ENCODE measurements at places on chromosomes 2 and 18. TPM values are rescaled to one million over a fixed set of nuclear protein-coding genes. Genes with fewer than 3 reads are reported as not detected.

Gene B4GALT6
- 3.8 TPM for total RNA-seq

- H3K4me3 ChIP-seq: no peak overlapping the region
- H3K27me3 ChIP-seq: peaks cover 4% of the 10 kb centered on the region
- H3K4me1 ChIP-seq: no peaks in the 10 kb centered on the region
- H3K27ac ChIP-seq: no peak overlapping the region
- DNase-seq: no peak
These were observed 136.0 kb upstream of the ZSWIM2 start for GRCh38 chr2:186984966-186985365.

Gene CREG2
- total RNA-seq: 0.18 TPM

DNA sequence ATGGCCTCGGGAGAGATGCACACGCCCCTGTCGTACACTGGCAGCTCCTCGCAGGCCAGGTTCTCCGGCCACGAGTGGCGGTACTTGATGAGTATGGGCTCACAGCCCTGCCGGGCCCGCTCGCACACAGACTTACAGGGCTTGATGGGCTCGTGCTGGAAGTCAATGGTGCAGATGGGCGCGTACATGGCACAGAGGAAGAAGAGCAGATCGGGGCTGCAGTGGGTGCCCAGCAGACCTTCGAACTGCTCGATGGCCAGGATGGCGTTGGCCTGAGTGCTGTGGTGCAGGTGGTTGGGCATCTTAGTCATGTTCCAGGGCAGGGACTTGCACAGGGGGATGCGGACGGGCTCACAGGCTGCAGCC lies 359 bp downstream of the FRZB start:
- no peak for DNase-seq
- H3K4me3 ChIP-seq: peak overlapping the region; percentile 68
- peaks cover 34% of the 10 kb centered on the region for H3K4me1 ChIP-seq
- H3K36me3 ChIP-seq: no peaks in the 10 kb centered on the region
- H3K27me3 ChIP-seq: peaks cover 3% of the 10 kb centered on the region
- H3K27ac ChIP-seq: no peak overlapping the region

Gene ATOH8
- total RNA-seq: 0.13 TPM

Gene NPAS2
- total RNA-seq: 14.8 TPM

DNA sequence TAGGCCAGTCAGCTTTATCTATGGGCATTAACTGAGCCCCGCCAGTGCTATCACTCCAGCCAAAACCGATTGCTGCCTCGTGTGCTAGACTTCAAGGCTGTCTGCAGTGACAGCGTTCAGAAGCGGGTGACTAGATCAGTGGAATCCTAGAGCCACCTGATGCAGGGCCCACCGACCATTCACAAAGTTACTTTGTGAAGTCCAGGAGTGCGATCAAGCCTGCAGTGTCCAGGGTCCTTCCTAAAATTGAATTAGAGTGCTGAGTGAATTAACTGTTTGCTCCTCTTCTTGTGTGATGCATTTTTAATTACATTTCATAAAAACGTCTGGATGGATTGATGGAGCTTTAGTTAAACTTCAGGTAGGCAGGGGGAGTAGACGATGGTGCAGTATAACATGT lies 13.9 kb downstream of the PCARE start:
- no peak overlapping the region for H3K27ac ChIP-seq
- no peaks in the 10 kb centered on the region for H3K36me3 ChIP-seq
- no peak for DNase-seq
- no peak overlapping the region for H3K4me3 ChIP-seq
- no peaks in the 10 kb centered on the region for H3K4me1 ChIP-seq
- peaks cover 2% of the 10 kb centered on the region for H3K27me3 ChIP-seq

DNA sequence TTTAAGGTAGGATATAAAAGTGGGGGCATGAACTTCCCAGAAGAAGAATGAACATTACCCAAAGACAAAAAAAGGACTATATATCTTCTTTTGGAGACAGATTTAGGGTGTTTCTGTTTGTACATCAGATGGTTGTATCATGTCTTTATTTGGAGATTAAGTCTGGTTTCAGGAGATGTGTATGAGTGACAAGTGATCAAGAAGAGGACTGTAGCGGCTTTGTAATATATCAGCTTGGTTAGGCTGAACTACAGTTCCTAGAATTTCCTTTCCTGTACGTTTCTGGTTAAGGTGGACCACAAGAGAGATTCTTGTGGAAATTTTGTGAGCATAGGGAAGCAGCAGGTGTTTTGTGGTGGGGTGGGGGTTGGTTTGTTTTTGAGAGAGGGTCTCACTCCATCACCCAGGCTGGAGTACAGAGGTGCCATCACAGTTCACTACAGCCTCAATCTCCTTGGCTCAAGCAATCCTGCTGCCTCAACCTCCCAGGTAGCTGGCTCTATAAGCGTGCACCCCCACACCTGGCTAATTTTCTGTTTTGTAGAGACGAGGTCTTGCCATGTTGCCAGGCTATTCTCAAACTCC lies 287.1 kb upstream of the MGAT5 start:
- no peaks in the 10 kb centered on the region for H3K36me3 ChIP-seq
- no peaks in the 10 kb centered on the region for H3K4me1 ChIP-seq
- no peak for DNase-seq
- no peaks in the 10 kb centered on the region for H3K27me3 ChIP-seq

- peaks cover 77% of the 10 kb centered on the region for H3K4me1 ChIP-seq
- H3K27ac ChIP-seq: no peak overlapping the region
- no peaks in the 10 kb centered on the region for H3K27me3 ChIP-seq
- H3K36me3 ChIP-seq: no peaks in the 10 kb centered on the region
These were observed 177.8 kb downstream of the INHBB start for GRCh38 chr2:120523766-120524165.

Gene KLHL29
- total RNA-seq: not detected

Gene TSGA10
- total RNA-seq: 15.0 TPM

GRCh38 chr2:171807119-171807518 lies 86.9 kb downstream of the SLC25A12 start:
- peaks cover 26% of the 10 kb centered on the region for H3K4me1 ChIP-seq
- peak overlapping the region; percentile 72 for H3K27ac ChIP-seq
- no peak overlapping the region for H3K4me3 ChIP-seq
- H3K36me3 ChIP-seq: no peaks in the 10 kb centered on the region
- no peaks in the 10 kb centered on the region for H3K27me3 ChIP-seq

DNA sequence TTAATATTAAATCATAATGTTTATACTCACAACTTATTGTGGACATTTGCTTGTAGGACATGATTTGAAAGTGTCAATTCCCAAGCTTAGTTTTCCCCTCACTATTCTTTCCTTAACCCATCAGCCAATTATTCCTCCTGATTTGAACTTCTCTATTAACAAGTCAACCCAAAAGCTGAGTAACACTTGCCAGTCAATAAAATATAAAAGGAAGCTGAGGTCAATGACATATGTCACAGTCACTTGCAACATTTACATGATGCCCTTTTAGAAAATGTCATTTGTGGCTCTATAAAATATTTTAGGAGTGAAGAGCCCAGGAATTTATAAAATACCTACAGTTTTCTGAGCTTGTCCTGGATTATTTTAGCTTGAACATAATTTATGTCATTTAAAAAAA lies 7.2 kb downstream of the CCDC68 start:
- no peak overlapping the region for H3K27ac ChIP-seq
- H3K4me1 ChIP-seq: peaks cover 33% of the 10 kb centered on the region
- DNase-seq: no peak
- no peaks in the 10 kb centered on the region for H3K27me3 ChIP-seq
- no peak overlapping the region for H3K4me3 ChIP-seq
- H3K36me3 ChIP-seq: no peaks in the 10 kb centered on the region

DNA sequence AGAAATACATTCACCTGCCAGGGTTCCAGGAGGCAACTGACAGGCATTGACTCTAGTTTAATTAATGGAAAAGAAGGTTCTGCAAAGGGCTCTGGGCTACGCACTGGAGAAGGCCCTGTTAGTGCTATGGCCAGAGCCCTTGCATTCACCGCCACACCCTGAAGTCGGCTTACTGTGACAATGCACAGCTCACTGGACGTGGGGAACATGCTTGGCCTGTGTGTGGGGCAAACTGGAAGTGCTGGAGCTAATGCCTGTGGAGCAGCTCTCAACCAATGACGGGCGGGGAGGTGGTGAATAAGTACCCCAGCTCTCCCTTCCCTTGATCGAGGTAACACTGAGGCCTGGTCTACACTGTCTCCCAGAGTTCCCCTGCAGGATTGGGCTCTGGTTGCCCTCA lies 209.8 kb downstream of the HAUS1 start:
- peaks cover 12% of the 10 kb centered on the region for H3K27me3 ChIP-seq
- no peak overlapping the region for H3K4me3 ChIP-seq
- H3K27ac ChIP-seq: no peak overlapping the region

- no peak overlapping the region for H3K4me3 ChIP-seq
- H3K27ac ChIP-seq: no peak overlapping the region
- no peak for DNase-seq
- no peaks in the 10 kb centered on the region for H3K36me3 ChIP-seq
These were observed 128.1 kb upstream of the NPAS2 start for GRCh38 chr2:100691846-100692245.

DNA sequence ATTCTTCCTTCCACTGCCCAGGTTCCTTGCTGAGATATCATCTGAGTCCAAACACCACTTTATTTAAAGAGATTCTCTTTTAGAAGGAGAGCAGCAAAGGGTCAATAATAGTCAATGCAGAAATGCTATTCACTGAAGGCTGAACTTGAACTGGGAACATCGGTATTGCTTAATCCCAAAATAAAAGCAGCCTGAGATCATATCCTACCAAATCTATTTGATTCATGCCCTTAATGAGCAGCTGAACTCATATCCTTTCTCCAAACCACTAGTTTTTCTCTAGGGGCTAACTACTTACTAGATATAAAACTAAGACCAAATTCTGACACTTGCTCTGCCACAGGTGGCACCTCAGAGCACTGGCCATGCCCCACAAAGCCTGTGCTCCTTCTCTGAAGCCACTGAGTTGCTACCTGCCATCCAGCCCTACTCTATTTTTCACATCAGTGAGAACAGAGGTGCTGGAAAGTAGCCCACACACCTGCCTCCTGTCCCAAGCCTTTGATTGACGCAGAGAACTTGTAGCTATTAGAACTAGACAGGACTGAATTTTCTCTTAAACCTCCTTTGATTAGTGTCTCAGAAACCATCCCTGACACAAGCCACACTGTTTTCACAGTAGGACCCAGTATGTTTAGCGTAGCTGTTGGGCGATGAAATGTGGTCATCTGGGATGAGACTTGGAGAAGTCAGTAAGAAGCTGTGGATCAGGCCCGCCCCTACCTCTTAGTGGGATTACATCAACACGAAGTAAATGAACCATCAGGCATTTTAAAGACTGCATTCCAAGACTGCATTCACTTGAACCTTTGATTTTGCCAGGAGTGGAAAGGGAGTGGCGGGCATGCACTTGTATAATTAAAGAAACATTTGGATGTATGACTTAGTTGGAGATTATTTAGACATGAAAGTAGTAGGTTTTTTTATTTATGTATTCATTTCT lies 124.3 kb downstream of the RBMS1 start:
- H3K27ac ChIP-seq: no peak overlapping the region
- H3K4me1 ChIP-seq: no peaks in the 10 kb centered on the region
- peaks cover 6% of the 10 kb centered on the region for H3K36me3 ChIP-seq
- DNase-seq: no peak
- no peaks in the 10 kb centered on the region for H3K27me3 ChIP-seq
- no peak overlapping the region for H3K4me3 ChIP-seq

- H3K4me1 ChIP-seq: peaks cover 24% of the 10 kb centered on the region
- no peak overlapping the region for H3K4me3 ChIP-seq
- H3K27ac ChIP-seq: no peak overlapping the region
- DNase-seq: no peak
These were observed 368.8 kb downstream of the LNPK start for GRCh38 chr2:175633227-175633626.

GRCh38 chr2:8486141-8486540 lies 195.7 kb upstream of the ID2 start:
- H3K4me1 ChIP-seq: no peaks in the 10 kb centered on the region
- H3K27ac ChIP-seq: no peak overlapping the region
- H3K27me3 ChIP-seq: peaks cover 15% of the 10 kb centered on the region
- H3K36me3 ChIP-seq: no peaks in the 10 kb centered on the region

Gene DLX1
- total RNA-seq: not detected

DNA sequence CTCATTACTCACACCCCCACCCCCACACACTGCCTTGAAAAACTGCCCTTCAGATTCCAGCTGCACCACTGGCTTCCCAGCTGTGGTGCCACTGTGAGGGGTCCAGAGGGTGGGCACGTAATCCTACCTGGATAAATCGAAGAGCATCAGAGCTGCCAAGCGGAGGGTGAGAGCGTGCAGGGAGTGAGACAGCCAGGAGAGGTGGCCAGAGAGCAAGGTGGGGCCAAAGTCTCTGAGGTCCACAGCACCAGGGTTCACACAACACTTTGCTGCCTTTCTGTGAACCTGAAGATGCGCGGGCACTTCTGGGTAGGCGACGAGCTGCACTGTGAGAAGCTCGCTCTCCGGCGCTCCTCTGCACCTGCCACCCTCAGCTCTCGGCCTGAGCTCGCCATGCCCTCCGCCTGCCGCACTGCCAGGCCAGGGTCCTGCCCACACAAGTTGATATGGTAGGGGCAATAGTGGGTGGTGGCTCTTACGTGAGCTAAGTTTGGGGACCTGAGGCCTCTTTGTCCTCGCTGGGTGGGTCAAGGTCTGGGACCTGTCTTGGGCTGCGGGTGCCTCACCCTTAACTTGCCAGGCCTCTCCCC lies 83.9 kb downstream of the MARCO start:
- no peak overlapping the region for H3K4me3 ChIP-seq
- H3K27me3 ChIP-seq: no peaks in the 10 kb centered on the region
- H3K36me3 ChIP-seq: no peaks in the 10 kb centered on the region
- DNase-seq: no peak
- no peak overlapping the region for H3K27ac ChIP-seq

DNA sequence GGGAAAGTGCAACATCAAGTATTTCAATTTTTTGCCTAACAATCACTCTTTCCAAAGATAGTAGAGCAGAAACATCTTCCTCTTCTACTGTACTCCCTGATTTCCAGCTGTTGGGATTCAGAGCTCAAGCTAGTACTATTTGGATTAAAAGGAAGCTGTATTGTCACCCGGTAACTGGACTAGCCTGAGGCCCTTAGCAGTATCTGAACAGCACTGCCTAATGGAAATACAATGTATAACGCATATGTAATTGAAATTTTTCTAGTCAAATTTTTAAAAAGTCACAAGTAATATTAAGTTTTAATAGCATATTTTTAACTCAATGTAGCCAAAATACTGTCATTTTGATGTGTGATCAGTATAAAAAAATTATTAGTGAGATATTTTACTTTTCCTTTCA lies 86.2 kb downstream of the COX7A2L start:
- peaks cover 8% of the 10 kb centered on the region for H3K4me1 ChIP-seq
- no peaks in the 10 kb centered on the region for H3K27me3 ChIP-seq
- no peak overlapping the region for H3K27ac ChIP-seq
- H3K36me3 ChIP-seq: peaks cover 27% of the 10 kb centered on the region
- no peak for DNase-seq

Gene UNC80
- not detected for total RNA-seq

Gene SLC5A7
- not detected for total RNA-seq

GRCh38 chr2:201432621-201433393 lies 18.5 kb downstream of the TRAK2 start:
- no peaks in the 10 kb centered on the region for H3K36me3 ChIP-seq
- H3K27me3 ChIP-seq: no peaks in the 10 kb centered on the region
- peak overlapping the region; percentile 9 for H3K27ac ChIP-seq
